DMS153 (cell line): ENCODE measurements at places on chromosomes 11 and 22.

GRCh38 chr22:33020721-33021120 lies 37.5 kb downstream of the SYN3 start:
- DNase-seq = no peak

GRCh38 chr11:86784241-86784681 lies 16.1 kb upstream of the PRSS23 start:
- no peak for DNase-seq

GRCh38 chr11:44611088-44611487 lies 45.6 kb downstream of the CD82 start:
- DNase-seq = no peak

- DNase-seq = no peak
Observed at GRCh38 chr11:72085621-72086351, 5.1 kb downstream of the LRRC51 start.

DNA sequence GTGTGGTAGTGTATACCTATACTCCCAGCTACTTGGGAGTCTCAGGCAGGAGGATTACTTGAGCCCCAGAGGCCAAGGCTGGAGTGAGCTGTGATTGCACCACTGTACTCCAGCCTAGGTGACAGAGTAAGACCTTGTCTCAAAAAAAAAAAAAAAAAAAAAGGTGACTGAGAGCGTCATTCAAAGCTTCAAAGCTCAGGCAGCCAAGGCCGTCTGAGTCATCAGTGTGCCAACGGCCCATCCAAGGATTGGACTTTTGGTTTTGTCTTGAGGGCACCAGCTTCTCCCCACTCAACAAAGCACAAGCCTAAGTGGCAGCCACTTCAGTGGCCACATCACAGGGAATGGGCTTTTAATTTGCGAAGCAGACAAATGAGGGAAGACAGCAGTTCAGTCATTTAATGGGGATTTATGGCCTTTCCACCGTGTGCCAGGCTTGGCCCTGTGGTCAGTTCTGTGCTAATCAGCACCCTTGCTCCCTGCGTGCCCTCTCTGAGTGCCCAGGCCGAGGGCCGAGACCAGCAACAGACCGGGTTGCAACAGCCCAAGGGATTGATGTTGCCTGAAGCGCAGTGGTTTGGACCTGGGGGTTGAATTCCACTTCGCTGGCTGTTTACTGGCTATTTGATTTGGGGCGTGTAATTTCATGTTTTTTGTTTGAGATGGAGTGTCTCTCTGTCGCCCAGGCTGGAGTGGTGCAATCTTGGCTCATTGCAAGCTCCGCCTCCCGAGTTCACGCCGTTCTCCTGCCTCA lies 30.2 kb upstream of the CRYBB3 start:
- DNase-seq = no peak

DNA sequence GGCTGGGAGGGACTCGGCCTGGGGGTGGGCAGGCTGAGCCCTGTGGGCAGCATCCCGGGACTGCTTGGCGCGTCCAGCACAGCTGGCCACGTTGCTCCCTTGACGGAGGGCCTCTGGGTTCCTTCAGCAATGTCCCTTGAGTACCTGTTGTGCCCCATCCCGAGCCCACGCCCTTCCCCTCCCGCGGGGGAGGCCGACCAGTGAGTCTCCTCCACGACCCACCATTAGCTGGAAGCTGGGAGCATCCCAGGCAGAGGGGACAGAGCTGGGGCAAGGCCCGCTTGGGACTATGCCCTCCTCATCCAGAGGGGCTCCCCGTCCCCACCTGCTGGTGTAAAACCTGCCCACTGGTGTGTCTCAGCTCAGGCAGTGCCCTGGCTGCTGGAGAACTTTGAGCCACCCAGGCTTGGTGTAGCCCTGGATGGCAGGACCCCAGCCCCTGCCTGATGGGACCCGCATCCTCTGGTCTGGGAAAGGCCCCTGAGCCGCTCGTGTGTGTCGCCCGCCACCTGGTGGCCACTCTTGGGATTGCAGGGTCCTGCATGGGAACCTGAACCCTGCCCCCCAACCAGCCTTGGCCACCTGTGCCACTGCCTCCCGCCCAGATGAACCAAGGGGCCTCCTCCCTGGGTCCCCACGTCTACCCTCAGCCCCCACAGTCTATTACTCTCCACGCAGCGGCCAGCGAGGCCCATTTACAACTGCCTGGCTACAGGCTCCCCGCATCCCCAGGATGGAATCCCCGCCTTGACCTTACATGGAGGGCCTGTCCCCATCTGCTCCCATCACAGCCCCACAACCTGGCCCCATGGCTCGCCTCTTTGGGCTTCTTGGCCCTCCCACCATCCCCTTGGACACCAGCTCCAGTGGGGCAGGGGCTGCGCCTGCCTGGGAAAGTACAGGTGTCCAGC lies 16.6 kb upstream of the ARHGAP8 start:
- no peak for DNase-seq

- DNase-seq = no peak
Observed at GRCh38 chr11:34621876-34622275, 983 bp downstream of the EHF start.

GRCh38 chr11:58576887-58577471 lies 1.3 kb upstream of the LPXN start:
- no peak for DNase-seq

GRCh38 chr22:44443641-44444235 lies 54.3 kb downstream of the RTL6 start:
- DNase-seq = no peak

DNA sequence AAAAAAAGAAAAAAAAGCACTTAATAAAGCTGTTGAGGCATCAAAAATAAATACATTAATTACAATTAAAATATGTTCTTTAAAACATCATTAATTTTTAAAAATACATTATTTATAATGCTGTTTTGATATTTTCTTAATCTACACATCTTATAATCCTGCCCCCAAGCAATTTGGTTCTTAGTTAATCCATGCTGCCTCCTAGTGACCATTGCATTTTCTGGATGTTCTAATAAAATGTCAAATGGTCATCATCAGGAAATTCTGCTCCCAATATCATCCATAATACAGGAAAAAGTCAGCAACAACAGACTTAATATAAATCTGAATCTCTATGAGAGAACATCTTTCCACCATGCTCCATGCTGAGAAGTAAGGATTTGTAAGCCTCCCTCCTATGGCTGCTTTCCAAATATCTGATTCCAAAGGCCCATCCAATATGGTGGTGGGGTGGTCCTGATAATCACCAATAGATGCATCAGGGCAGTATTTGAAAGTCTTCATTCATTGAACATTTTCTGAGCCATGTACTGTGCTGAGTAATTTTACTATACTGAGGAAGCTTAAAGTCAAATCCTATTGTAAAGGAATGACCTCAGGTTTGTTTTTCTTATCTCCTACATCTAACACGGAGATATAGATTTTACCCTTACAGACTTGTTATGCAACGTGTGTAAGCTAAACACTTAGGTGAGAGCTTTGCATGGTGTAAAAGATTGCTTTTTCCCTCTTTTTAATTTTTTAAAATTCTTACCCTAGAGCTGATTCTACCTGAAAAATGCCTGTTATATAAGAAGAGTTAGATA lies 124.7 kb upstream of the BMAL1 start:
- no peak for DNase-seq

- no peak for DNase-seq
Observed at GRCh38 chr11:47714554-47715081, 551 bp downstream of the AGBL2 start.
